ENCODE measurements at places on chromosomes 16 and 17.

- no peak for DNase-seq
These were observed 2.6 kb downstream of the WNT9B start for GRCh38 chr17:46853896-46854444.

- DNase-seq = no peak
These were observed 5.9 kb downstream of the ANKFN1 start for GRCh38 chr17:56158915-56159825.

DNA sequence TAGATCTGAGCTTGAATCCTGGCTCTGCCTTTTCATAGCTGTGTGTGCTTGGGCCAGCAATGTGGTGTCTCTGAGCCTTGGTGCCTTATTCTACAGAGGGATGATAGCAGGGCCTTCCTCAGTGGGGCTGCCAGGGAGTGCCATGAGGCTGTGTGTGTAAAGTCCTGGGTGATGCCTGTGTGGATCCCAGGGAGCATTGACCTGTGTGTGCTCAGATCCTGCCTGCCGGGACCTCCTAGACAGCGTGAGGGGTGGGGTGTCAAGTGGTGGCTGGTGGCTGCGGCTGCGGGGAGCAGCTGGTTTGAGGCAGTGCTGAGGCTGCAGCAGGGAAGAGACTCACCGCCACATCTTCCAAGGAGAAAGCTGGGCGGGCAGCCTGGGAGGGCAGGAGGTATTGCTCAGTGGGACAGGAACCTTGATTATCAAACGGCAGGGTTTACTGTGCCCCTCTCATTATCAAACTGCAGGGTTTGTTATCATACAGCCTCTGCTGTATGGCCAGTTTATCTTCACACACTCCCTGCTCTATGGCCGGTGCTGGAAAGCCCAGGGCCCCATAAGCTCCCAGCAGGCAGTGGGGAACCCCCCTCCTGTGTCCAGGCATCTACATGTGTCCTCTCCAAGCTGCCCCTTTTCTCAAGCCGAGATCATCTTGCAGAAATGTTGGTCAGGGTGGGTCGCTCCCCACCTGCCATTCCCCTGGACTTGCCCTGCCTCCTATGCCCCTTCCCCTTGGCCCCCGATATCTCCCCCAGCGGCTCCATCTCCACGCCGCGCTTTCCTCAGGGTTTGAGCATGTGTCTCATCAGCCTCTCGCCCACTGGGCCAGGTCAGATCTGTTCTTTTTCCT, 3.1 kb upstream of the ADCY7 start:
- DNase-seq = no peak

- DNase-seq = no peak
These were observed 5.5 kb upstream of the CDH1 start for GRCh38 chr16:68731637-68732036.

DNA sequence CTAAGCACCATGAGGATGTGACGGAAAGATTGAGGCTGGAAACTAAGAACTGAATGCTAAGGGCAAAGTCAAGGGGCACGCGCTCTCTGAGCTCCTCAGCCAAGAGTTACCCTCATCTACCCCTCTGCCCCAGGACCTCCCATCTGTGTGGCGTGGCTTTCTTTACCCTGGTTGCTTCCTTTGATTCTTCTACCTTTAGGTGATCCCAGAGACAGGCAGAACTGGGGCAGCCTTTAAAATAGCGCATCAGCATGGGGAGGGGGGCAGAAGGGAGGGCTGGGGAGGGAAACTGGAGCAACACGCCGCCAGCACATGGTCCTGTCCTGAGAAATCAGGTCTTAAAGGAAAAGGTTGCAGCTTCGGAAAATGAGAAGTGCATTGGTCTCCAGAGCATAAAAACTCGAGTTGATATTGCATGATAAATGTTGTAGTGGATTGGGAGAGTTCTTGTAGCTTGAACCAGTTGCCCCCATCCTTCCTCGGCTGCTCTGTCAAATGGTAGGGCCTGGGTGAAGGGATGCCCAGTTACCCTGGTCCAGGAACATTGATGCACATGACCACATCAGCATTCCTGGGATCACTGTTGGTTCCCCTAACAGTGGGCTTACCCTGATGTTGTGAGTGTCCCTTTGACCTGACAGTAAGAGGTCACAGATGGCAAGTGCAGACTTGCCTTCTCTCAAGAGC, 29.7 kb downstream of the LDHD start:
- no peak for DNase-seq
